Dermis blood vessel endothelial cell (primary cell): ENCODE measurements at places on chromosomes 11 and 22. TPM values are rescaled to one million over a fixed set of nuclear protein-coding genes. Genes with fewer than 3 reads are reported as not detected.
A peak's percentile ranks its signal among the peaks of the same experiment; 100 is the strongest.

DNA sequence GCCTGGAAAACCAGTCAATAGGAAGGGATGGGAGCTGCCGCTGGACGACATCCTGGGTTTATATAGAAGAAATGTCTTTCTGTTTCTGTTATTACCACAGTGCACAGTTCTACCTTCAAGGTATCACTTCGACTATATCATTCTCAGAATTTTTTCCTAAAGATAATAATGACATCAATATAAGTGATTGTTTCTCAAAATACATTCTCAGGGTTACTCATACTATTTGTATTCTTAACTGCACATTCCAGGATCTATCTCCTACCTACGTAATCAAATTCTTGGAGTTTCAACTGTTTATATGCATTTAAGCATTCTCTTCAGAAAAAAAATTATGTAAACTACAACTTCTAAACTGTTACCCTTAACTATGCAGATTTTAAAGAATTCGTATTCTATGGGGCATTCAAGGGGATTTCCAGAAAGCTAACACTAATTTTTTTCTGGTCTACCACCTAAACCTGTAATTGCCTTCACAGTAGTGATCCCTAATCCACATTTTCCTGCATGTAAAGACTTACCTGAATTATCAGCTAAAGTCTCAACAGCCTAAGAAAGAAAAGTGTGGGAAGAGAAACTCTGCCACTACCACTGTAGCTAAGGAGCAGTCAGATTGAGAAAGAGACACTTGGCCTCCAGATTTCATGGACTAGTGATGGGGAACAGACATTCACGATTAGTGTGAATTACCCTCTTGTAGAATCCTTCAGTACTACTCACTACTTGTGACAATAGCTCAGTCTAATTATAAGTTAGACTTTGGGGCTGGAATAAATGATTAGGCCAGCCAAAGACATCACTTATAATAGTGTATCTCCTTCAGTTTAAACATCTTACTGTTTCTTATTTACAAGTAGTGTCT is at the start of gene OR51B5:
Gene OR51B5 (minus strand): TSS at position 51 of the 862 bp plus-strand sequence. CDS start 0 bp downstream, at position 51.
- no peak for DNase-seq

DNA sequence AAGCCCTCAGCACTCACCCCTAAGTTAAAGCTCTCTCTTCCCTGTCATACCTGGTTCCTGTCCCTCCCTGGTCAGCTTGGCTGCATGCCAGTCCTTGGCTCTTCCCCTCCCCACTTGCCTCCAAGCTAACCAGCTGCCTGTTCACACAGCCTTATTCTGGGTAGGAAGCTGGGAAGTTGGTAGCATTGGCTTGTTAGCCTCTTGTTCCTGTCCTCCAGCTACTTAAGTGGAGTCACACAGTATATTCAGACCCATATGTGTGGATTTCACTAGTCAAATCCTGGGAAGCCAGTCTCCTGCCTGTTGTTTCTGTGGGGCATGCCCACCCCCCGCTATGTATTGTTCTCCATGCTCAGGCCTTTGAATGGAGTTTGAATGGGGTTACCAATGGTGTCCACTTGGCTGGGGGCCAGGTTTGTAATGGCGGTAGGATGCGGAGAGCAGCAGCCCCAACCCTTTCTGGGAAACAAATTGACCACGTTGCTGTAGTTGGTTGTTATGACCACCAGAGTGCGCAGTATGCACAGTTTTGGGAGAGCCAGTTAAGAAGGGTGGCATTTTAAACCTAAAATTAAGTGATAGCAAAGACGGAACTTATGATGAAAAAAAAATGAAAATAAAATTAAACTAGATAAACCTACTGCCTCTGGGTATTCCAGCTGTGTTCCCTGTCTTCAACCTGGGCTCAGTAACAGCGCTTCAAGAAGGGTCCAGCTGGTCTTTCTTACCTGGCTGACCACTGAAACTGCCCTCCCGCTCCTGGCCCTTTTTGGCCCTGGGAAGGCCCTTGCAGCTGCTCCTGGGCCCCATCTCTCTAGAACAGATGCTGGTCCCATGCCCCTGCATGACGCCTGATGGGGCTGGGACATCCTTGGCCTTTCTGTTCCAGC is 10.7 kb upstream of the RPS3 start:
- DNase-seq, result peak; percentile 95

DNA sequence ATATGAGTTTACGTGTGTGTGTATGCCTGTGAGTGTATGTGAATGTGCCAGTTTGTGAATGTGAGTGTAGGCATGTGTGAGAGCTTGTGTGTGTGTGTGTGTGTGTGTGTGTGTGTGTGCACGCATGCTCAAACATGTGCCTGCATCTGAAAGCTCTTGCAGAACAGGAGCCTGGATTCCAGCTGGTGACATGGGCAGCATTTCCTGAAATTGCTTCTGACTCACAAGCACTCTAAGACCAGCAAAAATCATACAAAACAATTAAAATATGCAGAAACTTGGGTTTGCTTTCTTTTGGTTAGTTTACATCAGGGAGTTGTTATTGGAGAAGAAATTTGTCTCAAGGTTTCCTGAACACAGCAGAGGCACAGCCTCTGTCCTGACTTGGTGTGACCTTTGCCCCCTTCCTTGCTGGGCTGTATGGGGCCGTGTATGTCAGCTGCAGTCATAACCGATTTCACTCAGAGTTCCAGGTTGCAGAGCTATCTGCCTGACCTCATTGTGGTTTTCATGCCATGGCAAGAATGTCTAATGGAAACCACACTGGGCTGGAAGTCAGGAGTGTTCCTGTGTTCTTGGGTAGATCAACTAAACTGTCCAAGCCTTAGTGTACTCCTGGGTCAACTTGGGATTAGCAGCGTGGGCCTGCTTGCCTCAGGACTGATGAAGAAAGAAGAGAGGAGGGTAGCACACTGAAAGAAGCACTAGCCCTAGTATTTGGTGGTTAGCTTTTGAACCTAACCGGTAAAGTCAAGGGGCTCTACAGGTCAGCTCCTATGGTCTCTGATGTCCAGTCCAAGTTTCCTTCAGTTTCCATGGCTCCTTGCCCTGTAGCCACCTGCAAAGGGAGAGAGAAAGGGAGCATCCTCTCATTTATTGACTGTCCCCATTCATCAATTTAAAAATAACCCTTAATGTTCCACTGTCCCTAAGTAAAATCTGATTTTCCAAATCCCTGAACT is 143.7 kb downstream of the SNX19 start:
- peak; percentile 48 for DNase-seq

DNA sequence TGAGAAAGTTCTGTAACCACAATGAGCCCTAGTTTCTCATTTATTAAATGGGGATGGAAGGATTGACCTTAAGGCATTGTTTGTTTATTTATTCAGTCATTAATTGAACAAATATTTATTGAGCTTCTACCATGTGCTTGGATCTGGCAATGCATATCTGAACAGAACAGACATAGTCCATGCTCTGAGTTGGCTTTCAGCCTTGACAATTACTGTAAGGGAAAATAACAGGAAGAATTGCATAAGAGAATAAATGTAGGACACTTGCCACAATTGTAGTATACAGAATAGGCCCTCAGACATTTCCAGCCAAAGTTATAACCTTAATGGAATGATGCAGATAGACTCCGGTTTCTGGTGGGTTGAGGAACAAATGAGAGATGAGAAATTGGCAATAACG is 160.5 kb upstream of the TTC12 start:
- DNase-seq, result no peak

- DNase-seq, result no peak
Measured at GRCh38 chr11:8329336-8329735, 65.7 kb upstream of the LMO1 start.

DNA sequence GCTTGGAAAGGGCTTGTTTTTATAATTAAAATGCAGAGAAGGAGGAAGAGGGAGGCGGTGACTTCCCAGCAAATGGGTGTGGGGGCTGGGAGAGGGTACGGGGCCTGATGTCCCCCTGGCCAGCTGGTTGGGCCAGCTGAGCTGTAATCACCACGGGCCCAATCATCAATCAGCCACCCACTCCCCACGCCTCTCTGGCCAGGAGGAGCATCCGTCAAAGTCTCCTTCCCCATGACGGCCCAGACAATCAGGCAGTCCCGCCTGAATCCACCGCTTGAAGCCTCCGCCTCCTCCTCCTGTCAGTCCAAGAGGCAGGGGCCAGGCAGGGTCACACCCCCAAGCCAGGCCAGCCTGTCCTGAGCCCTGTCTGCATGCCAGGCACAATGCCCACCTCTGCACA is 13.3 kb upstream of the CABP7 start:
- DNase-seq, result no peak

DNA sequence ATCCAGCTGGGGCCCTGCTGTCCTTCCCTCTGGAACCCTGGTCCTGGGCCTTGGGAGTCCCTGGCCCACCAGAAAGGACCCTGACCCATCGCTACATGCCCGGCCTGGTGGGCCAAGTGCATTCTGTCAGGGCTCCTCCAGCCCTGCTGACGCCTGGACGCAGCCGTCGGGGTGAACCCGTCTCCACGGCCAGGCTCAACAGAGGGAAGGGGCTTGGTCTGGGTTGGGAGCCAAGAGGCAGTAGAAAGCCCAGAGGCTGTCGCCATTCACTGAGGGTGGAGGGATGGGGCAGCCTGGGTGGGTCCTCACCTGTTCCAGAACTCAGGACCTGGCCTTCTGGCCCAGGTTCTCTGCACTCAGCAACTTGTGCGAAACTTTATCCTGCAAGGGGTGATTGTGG is 39.0 kb downstream of the TOLLIP start:
- DNase-seq, result no peak

- DNase-seq, result no peak
Measured at GRCh38 chr11:61133956-61134662, 27.1 kb downstream of the VPS37C start.

GRCh38 chr22:45317551-45318167 is 7.9 kb downstream of the FAM118A start:
- DNase-seq, result peak; percentile 94

GRCh38 chr22:17884893-17885292 is 110.6 kb upstream of the BID start:
- no peak for DNase-seq

DNA sequence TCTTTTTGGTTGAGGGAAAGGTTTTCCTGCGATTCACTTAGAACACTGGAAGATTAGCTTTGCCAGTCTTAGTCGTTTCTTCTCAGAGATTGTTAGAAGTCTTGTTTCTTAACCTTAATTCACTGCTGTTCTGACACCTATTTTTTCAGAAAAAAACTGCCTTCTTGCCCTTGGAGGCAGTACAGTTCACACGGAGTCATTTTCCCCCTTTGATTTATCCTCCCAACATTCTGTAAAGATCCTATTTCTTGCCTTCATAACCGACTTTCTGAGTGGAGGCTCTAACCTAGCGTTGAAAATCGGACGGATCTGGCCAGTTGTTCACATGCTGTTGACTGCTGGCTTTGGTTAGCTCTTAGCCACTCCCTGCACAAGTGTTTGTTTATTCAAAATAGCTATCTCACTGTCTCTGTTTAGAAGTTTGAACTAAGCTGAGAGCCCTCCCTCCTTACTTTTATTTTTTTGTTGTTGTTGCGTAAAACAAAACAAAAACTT is 737 bp downstream of the BCL2L13 start:
- DNase-seq, result peak; percentile 60

GRCh38 chr22:44597616-44598015 is 99.6 kb upstream of the RTL6 start:
- no peak for DNase-seq

The DHCR7 gene
- total RNA-seq, result 41.9 and 110 TPM in 2 replicates

The EI24 gene
- 122 and 152 TPM in 2 replicates for total RNA-seq

The RASD2 gene
- total RNA-seq, result 0.17 TPM in 1 of 2 replicates, not detected in the other

The USP2 gene
- 0.33 and 1.2 TPM in 2 replicates for total RNA-seq

The ELMOD1 gene
- total RNA-seq, result 0.17 and 2.1 TPM in 2 replicates
